ENCODE measurements at places on chromosomes 7 and 10.
A peak's percentile ranks its signal among the peaks of the same experiment; 100 is the strongest.

DNA sequence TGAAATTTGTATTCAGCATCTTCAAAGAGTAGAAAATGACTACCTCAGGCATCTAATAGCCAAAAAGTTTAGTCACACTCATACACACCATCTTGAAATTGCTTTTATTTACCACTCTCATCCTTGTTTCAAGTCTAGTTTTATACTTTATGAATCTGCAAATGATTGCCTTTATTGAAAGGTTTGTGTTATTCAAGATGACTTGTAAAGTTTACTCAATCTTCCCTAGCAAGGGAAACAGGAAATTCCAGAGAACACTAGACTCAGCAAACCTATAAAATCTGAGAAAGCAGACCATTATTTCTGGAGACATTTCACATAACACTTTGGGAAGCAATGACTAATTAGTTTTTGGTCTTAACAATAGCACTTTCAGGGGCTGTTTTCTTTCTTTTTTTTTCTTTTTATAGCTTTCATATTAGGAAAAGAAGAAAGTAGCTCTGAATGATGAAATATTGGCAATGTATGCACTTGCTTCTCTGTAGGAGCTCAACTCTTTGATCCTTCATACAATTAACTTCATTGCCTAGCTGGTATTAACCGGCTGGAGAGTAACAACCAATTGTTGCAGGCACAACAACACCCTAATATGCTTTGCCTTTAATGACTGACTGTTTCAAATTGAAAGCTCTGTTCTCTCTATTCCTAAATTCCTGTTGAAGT lies 68.9 kb upstream of the HDAC9 start:
- DNase-seq = no peak

GRCh38 chr10:6197321-6197720 lies 5.4 kb upstream of the PFKFB3 start:
- DNase-seq = no peak

GRCh38 chr7:100674411-100675104 lies 1.0 kb downstream of the GNB2 start:
- no peak for DNase-seq

- DNase-seq = no peak
Observed at GRCh38 chr10:118985576-118985975, 43.9 kb upstream of the NANOS1 start.

- peak; percentile 68 for DNase-seq
Observed at GRCh38 chr7:139035586-139036353, at the start of gene ZC3HAV1L. ZC3HAV1L (minus strand) TSS chr7:139036042; CDS start chr7:139036017, 25 bp downstream.

GRCh38 chr10:126511917-126512479 lies 123.7 kb upstream of the ADAM12 start:
- DNase-seq = no peak

- no peak for DNase-seq
Observed at GRCh38 chr7:133827707-133828623, 299.2 kb upstream of the LRGUK start.

GRCh38 chr7:71772779-71773178 lies 639.4 kb downstream of the CALN1 start:
- no peak for DNase-seq

GRCh38 chr10:75312440-75312839 lies 76.7 kb upstream of the COMTD1 start:
- no peak for DNase-seq

GRCh38 chr7:34354899-34355298 lies 303.1 kb upstream of the NPSR1 start:
- no peak for DNase-seq

DNA sequence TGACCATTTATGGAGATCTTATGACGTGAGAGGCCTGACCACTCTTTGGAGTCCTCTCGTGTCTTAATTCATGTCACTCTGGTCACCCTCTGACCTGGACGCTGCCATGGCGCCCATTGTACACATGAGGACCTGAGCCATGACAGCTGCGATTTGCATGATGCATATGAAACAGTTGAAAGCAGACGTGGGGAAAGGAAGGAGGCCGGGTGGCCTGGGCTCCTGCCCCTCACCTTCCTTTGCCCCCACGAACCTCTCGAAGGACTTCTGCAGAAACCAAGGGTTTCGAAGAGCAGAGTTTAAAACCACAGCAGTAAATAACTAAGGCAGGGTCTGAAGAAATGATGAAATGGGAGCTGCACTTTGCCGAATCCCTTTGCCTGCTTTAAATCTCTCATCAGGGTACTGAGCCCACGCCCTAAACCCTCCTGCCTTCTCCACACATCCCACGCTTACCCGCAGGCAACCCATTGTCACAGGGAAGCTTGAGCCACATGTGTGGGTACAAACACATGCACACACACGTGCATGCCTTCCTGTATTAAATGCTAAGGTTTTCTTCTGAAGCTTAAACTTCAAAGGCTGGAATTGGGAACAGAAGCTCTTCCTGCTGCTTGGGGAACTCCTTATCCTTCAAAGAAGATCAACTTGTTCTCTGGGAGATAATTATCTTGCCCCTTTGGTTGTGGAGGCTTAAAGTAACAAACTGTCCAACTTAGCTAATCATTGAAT lies 11.7 kb upstream of the CALML3 start:
- no peak for DNase-seq

DNA sequence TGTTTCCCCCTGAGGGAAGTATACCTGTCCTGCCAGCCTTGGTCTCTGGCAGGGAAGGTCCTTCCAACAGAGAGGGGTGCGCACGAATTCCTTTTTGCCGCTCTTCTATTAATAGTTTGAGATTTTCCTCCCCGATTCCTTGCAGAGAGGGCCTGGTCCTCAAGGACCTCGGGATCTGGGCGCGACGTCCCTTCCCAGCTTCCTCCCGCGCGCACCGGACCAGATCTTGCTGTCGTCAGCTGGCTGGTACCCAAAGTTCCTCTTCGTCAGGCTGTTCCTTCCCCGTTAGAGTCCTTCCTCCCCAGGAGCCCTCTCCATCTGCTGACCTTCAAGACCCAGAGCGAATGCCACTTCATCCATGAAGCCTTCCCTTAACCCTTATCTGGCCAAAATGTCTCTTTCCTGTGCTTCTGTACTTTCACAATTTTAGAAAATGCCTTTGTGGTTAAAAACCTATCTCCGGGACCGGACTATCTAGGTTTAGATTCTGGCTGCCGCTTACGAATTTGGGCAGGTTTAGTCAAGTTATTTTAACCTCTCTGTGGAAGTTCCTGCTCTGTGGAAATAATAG lies 851 bp upstream of the GOT1 start:
- DNase-seq = peak; percentile 1

DNA sequence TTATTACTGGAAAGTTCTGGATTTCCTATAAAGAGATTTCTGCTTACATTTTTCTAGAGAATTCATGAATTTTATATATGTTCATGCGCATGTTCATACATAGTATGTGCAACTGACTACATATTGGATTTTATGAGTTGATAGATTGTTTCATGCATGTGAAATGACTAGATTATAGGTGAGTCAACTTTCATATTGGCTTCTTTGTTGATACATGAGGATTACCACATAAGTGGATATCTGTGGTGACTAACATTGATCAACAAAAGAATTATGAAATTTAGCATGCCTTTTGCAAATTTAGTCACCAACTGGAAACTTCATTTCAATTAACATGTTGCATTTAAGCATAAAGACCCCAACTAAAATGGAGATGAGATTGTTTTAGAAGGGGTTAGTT lies 99.0 kb downstream of the GNAT3 start:
- DNase-seq = no peak

- no peak for DNase-seq
Observed at GRCh38 chr10:3959370-3960325, 174.6 kb upstream of the KLF6 start.

- DNase-seq = no peak
Observed at GRCh38 chr7:43535810-43536585, 46.9 kb upstream of the STK17A start.

DNA sequence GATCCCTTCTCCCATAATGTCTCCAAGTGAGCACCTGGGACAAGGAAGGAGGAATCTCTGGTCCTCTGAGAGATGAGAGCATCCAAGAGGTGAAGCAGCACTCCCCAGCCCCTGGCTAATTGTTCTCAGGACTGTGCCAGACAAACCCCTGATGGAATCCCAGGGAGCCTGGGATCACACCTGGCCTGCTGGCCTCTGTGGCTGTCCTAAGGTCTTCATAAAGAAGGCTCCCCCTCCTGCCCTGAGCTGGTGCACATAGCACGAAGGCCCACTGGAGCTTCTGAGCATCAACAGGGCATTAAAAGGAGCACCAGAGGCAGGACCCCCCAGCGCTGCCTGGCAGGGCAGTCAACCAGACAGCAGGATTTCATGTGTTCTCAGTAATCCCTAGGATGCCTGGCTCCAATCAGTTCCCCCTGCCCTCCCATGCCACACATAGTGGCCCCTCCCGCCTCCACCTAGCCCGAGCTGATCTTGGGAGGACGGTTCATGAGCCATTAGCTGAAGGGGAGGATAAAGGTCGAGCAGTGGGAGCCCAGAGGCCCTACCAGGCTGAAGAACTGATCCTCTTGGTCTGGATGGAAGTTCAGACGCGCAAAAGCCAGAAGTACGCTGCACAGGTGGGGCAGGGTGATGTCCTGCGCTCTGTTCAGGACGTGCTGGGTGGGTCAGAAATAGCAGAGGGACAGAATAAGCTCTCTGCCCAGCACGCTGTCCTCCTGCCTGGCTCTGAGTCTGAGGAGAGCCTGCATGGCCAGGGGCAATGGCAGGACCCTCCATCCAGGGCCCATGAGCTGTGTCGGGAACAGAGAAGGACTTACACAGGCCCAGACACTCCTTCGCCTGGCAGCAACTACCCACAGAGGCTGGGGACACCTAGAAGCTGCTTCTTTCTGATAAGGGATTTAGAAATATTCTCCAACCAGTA lies 8.4 kb downstream of the TBRG4 start:
- no peak for DNase-seq

DNA sequence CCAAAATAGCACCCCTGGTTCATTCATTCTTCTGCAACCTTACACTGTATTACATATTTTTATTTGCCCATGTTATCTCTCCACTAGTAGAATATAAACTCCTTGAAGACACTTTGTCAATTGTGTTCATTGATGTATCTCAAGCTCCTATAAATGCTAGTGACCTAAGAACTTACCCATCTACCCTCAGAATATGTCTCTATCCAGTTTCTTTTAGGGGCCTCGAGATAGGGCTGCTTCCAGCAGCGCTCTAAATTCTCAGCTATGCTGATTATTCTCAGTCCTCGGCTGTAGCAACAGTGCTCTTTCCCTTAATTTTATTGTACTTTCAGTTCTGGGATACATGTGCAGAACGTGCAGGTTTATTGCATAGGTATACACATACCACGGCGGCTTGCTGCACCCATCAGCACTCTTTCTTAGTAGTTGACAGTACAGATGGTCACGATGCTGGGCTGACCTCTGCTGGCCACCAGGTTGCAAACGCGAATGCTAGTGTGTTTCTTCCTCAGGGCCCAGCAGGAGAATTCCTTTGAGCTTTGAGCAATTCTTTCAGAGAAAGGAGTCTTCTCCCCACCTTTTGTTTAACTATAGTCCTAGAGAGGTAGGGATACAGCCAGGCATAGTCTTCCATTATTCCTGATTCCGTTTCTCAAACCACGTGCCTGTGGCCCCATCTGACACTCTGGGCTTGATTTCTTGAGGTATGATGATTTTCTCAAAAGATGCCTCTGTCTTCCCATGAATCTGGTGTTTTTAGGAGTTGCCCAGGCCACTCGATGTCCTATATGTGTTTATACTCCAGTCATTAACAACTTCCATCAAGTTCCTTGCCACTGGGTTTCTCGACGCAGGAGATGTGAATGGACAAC lies 49.1 kb upstream of the CDC14C start:
- DNase-seq = no peak

- no peak for DNase-seq
Observed at GRCh38 chr10:32000937-32001336, 55.3 kb downstream of the KIF5B start.

DNA sequence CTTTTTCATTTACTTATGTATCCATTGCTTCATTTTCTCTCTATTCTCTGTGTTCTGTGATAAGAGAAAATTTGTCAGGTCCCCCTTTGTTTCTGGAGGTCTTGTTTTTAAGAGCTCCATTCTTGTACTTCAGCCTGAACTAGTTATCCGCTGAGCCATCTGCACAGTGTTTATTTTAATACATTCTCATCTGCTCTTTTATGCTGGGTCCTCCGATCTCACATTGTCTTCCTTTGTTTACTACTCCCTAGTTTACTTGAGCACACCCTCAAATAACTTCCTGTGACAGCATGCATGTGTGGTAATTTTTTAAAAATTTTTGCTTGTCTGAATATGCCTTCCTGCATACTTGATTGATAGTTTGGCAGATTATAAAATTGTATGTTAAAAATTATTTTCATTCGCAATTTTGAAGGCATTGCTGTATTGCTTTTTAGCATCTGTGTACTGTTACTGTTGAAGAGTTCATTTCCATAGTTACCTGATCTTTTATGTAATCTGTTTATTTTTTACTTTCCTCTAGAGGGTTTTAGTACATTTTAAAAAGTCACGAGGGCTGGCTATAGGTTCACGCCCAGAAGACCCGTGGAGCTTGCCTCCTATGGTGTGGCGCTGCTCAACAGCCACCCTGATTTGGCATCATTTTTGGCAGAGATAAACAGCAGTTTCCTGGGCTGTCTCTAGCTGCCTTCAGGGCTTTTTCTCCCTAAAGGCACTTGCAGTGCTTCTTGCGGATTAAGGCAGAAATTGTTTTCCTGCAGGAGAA lies 31.9 kb downstream of the RSBN1L start:
- no peak for DNase-seq

DNA sequence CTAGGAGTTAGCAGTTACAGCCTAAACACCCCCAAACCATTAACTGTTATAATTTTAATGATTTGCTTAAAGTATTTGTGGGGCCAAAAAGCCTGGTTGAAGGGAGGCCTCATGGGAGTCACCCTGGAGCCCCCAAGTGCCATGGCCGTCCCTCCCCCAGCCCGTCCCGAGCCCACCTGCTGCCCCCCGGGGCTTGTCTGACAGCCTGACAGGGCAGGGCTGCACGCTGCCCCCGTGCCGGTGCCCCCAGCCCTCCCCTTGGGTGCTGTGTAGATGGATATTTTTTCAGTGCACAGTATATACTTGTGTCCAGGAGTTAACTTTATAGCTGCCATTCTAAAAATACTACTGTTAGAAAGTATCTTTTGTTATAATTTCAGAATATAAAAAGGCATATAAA lies 108.4 kb downstream of the CYTH3 start:
- DNase-seq = no peak

DNA sequence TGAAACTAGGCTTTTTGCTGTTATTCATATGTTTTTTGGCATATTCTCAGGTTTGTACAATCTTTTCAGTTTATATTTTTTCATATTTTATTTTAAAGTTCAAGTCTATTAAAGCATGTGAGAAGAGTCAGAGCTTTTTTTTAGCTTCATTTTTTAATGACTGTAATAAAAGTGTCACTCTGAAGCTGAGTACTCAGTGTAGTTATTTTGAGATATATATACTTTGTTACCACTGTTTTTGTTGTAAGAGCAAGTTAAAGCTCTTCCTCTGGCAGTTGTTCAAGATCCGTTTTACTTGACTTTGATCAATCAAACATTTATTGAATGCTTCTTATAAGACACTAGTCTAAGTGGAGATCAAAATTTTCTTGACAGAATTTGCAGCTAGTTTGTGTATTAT lies 37.5 kb downstream of the CASD1 start:
- DNase-seq = no peak

- no peak for DNase-seq
Observed at GRCh38 chr10:62075912-62076311, 174.4 kb downstream of the ARID5B start.

- no peak for DNase-seq
Observed at GRCh38 chr7:5222841-5223411, 32.9 kb downstream of the WIPI2 start.

Data from stimulated activated CD4-positive, alpha-beta T cell treated with anti-CD3 and anti-CD28 coated beads, Interleukin-15, amount 100 ng/mL, for 48 hours (primary cell).